Progenitor cell of endocrine pancreas (in vitro differentiated cells): ENCODE measurements at places on chromosomes 1 and 21.

DNA sequence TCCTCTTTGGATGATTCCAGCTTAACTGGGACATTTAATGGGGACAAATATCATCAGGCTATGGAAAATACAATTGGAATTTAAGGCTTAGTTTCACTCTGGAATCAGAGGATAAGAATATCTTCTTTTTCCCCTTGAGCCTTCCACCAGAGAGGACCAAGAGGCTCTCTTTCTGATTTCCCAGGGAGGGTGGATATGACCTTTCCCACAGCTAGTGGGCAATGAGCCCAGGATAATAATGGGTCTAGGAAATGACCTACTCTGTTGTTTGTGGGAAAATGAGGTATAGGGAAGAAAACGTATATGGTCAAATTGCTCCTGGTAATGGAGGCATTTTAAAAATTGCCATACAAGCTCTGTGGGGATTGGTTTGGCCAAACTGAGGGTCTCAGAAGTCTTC lies 1.9 kb downstream of the OR6Y1 start:
- no peak for DNase-seq

- no peak for DNase-seq
Observed at GRCh38 chr1:15249081-15249480, 2.1 kb downstream of the FHAD1 start.

- DNase-seq: no peak
Observed at GRCh38 chr1:171438441-171438840, 46.9 kb upstream of the PRRC2C start.

DNA sequence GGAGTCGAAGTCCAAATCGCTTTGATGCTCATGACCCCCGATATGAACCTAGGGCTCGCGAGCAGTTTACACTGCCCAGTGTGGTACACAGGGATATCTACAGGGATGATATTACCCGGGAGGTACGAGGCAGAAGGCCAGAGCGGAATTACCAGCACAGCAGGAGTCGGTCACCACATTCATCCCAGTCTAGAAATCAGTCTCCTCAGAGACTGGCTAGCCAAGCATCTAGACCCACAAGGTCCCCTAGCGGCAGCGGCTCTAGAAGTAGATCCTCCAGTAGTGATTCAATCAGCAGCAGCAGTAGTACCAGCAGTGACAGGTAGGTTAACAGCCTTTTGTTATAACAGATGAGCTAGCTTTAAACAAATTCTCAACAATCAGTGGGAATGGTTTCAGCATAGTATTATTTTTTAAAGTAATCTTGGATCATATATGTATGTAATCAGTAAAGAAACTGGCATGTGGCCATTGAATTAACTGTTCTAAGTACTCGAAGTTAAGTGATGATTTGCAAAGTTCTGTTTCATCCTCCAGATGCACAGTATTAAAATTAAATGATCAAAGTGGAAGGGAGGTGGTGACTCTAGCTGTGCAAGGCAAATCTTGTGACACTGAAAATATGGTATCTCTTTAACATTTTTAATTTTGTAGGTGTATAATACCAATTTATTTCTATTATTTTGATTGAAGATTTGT lies 29.0 kb downstream of the SPEN start:
- no peak for DNase-seq

- no peak for DNase-seq
Observed at GRCh38 chr1:19203440-19203839, 6.6 kb downstream of the UBR4 start.

DNA sequence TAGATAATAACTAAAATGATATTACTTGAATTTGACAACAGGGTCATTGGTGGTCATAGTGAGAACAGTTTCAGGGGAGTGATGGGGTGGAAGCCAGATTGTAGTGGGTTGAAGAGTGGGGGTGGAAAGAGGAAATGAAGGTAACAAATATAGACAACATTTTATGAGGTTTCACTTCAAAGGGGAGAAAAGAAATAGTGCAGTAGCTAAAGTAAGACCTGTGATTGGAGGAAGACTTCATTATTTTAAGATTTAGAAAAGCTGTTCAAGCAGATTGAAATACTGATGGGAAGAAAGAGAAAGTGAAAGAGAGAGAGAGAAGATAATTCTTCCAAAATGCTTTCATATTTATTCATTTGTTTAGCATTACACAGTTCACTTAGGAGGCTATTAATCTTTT lies 52.0 kb upstream of the KCNA3 start:
- DNase-seq: no peak

GRCh38 chr1:225467193-225468020 lies 39.6 kb upstream of the LBR start:
- DNase-seq: no peak

GRCh38 chr1:216261631-216262030 lies 161.6 kb downstream of the USH2A start:
- no peak for DNase-seq

- DNase-seq: no peak
Observed at GRCh38 chr21:37463083-37463801, 96.7 kb downstream of the DYRK1A start.

DNA sequence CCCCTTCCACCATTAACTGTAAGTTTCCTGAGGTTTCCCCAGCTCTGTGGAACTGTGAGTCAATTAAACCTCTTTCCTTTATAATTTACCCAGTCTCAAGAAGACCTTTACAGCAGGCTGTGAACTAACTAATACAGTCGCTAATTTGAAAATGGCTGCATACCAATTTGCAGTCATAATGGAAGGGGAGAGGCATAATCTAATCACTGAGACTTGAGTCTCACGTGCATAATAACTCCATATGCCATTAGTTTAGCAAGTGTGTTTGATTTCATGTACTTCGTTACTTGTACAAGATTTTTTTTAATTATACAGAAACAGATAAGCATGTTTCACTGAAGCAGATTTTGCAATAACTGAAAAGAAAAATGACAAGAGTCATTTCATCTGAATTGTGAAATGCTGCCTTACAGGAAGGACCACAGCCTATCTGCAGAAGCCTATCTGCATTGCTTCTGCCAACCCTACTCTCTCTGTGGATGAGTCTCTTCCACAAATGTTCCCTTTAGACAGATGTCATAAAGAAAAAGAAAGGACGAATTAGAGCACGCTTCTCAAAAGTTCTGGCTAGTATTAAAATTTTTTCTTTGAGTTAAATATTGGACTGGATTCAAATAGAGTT lies 99.1 kb downstream of the PTGER3 start:
- DNase-seq: no peak

DNA sequence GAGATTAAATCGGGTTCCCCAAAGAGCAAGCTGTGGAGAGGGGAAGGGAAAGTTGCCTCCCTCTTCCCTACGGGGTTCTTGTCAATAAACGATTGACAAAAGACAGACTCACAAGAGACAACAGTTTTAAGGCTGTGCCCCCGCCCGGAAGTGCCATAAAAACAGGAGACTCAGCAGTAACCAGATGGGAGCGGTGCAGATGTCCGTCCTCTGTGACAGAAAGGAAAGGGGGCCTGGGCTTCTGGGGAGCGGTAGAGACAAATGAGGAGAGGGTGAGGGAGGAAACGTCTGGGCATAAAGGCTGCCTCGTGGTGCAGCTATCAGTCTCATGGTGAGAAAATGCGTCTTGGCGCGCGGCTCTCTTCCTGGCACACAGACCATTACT lies 5.9 kb downstream of the TP73 start:
- no peak for DNase-seq

GRCh38 chr1:156658945-156659574 lies 17.1 kb downstream of the BCAN start:
- no peak for DNase-seq

GRCh38 chr1:150321826-150322166 lies 463 bp downstream of the PRPF3 start:
- DNase-seq: no peak

- DNase-seq: no peak
Observed at GRCh38 chr1:195241066-195241465, 1367.2 kb downstream of the KCNT2 start.

DNA sequence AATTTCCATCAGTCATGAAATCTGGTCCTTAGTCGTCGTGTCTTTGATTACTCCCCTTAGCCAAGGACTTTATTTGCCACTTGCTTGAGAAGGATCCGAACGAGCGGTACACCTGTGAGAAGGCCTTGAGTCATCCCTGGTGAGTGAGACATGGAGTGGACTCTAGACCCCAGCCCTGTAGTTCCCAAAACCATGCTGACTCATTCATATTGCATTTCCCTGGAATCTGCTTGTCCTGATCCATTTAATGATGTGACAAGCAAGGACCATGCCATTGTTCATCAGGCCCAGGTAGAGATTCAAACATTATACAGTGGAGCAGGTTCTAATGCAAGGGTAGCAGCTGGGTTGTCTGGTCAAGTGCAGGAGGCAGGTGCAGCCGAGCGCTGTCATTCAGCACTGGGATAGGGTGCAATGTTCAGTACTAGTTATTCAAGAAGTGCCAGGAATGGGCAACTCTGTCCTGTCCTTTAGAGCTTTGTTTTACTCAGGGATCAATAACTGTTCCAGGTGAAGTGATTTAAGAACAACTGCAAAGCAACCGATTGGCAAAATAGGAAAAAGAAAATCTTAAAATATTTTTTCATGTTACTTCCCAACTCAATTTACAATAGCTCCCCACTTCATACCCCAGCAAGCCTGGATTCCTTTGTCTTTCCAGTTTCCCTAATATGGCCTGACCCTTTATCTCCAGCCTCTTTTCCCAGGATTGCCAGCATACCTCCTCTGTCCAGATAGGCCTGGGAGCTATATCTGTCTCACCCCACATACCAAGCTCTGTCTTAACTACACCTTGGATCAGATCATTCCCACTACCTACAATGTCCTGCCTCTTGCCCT lies 26.5 kb downstream of the CAMK1G start:
- DNase-seq: no peak

- no peak for DNase-seq
Observed at GRCh38 chr1:37169743-37170275, 135.5 kb upstream of the GRIK3 start.

DNA sequence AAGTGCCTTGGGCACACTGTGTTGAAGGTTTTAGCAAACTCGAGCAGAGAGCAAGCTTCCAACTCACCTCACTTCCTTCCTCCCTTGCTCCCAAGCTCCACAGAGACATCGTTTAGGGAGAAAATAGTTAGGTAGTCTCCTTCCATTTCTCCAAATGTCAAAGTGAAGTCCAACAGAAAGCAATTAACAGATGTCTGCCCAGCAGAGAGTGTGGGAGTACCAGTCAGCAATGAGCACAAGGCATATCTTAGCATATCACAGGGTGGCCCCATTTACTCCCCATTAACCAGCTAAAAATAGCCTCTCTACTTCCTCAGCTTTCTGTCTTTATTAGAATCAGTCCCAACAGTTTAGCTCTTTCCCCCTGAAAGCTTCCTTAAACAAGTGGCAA lies 334.2 kb upstream of the CAMK1G start:
- no peak for DNase-seq

GRCh38 chr1:113275691-113276090 lies 114.6 kb upstream of the MAGI3 start:
- no peak for DNase-seq

GRCh38 chr1:230430499-230430898 lies 4.4 kb upstream of the PGBD5 start:
- no peak for DNase-seq
